ENCODE measurements at places on chromosomes 1 and 21. TPM values are rescaled to one million over a fixed set of nuclear protein-coding genes. Genes with fewer than 3 reads are reported as not detected.

Gene ITGB3BP
- 35.2 TPM for total RNA-seq

Gene GSTM3
- total RNA-seq: 47.8 TPM

- no peak for DNase-seq
These were observed 65.1 kb upstream of the TMEM51 start for GRCh38 chr1:15088281-15088971.

DNA sequence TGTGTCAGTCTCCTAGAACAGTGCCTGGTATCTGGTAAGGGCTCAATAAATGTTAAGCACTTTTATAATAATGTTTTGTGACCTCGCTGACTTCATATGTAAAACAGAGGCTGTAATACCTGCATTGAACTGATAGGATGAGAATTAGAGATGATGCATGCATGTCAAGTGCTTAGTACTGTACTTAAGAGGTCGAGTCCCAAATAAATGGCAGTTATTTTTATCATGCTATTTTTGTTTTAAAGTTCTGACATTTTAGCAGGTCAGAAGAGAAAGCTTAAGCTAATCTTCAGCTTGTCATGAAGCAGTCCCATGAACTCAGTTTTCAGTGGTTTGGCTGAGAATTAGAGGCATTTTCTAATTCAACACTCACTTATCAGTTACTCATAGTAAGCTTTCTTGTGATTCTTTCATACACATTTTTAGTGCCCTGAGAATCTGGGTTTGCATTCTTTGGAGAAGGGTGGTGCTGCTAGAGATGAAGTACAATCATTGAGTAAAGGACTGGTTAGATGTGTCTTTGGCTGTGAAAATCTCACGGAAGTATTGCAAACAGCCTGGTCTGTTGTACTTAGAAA, 75.7 kb upstream of the RAVER2 start:
- DNase-seq: no peak

Data from cerebellum (tissue), 4 donors.